ENCODE measurements at places on chromosomes 6 and 20. TPM values are rescaled to one million over a fixed set of nuclear protein-coding genes. Genes with fewer than 3 reads are reported as not detected.

- no peak for DNase-seq
These were observed 56.1 kb downstream of the ANKRD6 start for GRCh38 chr6:89489078-89489477.

SEL1L2 gene
- polyA plus RNA-seq = not detected

GRCh38 chr6:75922226-75922625, 150.2 kb downstream of the IMPG1 start:
- DNase-seq = no peak

DNA sequence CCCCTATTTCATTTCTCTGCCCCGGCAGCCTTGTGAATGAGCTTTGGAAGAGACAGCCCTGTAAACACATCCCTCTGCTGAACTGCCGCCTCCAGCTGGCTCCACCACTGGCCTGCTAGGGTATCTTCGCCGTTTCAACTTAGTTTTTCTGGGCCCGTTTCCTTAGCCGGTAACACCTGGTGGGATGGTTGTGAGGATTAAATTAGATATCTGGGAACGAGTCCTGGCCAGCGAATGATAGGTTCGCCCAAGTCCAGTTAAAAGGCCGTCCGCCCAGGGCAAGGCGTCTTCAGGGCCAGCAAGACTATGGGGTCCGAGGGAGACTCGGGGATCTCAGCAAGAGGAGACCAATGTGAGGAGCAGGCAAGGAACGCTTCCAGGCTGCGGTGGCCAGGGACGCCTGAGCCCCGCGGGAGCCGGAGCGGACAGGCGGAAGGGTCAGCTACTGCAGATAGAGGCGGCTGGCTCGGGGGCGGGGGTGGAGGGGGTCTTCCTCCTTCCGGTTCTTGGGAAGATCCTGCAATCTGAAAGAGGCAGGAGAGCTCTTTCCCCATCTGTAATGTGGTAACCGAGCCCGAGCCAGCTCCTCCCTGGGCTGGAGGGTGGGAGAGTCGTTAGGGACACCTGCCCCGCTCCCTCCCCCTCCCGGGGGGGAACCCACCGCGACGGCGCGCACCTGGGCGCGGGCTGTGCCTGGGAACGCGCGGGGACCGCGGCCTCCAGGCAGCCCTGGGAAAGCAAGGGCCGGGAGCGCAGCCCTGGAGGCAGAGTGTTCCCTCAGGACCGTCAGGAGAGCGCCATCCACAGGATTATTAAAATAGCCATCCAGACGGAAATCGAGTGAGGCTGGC, 4.5 kb upstream of the PTCRA start:
- DNase-seq = no peak

Data from right lung (tissue), 10 donors.